ENCODE measurements at places on chromosomes 1 and 21. TPM values are rescaled to one million over a fixed set of nuclear protein-coding genes. Genes with fewer than 3 reads are reported as not detected.

STIL gene
- total RNA-seq: 19.1 TPM

SCYL3 gene
- 13.1 TPM for total RNA-seq

- no peak for DNase-seq
Observed at GRCh38 chr1:199308349-199308846, 669.6 kb downstream of the PTPRC start.

- no peak for DNase-seq
Observed at GRCh38 chr21:19490481-19490880, 1086.9 kb upstream of the TMPRSS15 start.

DNA sequence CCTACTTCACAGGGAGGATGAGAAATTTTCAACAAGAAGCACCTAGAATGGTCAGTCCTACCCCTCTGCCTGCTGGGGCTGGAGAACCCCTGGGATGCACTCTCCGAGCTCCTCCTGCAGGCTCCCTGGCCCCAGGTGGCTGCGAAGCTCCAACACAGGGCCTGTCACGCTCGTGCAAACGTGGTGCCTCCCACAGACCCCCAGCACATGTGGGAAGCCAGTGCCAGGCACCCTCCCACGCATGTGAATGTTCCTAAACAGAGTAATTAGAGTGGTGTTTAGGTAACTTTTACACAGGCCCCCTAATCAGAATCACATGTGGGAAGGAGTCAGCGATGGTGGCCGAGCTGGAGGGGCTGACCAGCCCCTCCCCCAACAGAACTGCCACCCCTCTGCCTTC is 28.4 kb downstream of the GLIS1 start:
- DNase-seq: no peak

Measured in CD8-positive, alpha-beta memory T cell (primary cell).